ENCODE measurements at places on chromosomes 5 and 9.

DNA sequence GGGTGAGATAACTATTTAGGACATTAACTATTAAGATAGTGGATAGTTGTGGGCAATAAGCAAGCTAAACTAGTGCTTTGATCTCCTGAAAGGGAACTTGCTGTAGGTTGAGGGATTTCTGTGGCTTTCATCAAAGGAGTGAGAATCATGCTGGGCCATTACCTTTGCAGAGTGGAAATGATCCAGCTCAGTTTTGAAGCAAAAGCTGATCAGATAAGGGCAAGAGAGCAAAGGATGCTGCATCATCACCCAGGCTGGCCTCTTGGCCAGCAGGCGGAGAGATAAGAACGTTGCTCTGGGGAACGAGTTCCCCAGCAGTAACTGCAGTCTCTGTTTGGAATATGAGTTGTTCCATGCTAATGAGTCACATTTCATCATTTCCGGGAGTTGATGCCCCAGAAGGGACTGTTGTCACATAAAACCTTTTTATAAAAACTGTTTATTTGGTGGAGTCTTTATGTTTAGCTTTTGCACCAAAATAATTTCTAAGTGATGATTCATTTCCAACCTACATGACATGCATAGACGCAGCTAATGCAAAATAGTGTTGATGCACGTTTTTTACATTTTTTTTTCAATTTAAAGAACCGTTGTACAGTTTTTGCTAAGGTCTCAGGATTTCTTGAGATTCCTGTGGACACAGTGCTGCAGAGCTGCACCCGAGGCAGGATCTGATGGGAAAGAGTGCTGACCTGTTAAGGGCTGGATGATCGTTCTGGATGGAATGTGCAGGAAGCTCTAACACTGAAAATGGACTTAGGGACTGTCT is 99.3 kb downstream of the ACTBL2 start:
- no peak for DNase-seq

DNA sequence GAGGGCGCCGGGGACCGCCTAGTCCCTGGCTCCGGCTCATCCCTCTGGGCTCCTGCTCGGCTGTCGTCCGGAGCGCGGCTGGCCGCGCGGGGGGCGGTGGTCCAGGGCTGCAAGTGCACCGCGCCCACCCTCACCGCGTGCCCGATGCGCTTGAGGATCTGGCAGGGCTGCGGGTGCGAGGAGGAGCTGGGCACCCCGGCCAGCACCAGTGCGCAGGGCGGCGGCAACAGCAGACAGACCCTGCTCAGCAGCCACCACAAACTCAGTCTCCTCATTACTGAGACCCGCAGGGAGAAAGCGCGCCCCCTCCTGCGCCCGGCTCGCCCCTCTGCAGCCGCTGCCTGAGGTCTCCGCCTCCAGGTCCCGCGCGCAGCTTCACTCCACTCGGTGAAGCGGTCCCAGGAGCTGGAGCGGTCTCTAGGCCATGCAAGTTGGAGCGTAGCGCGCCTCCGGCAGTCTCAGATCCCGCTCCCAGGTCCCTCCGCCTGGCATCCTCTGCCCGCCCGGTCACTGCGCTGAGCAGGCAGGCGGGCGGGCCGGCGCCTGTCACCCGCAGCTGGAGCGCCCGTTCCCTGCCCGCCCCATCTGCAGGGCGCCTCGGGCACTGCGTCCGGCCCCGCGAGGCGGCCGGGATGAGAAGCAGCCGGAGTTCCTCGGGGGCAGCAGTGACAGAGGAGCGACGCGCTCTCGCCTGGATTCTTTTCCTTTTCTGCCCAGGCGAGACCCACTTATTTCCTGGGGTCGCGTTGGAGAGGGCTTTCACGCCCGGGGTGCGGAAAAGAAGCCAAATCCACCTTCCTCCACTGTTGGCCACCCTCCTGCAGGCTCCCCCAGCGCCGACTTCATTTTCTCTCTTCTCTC is 512 bp downstream of the GRIN3A start:
- peak; percentile 81 for DNase-seq

- DNase-seq: no peak
These were observed 41.4 kb downstream of the UBAP1 start for GRCh38 chr9:34220218-34220617.

- DNase-seq: no peak
These were observed 36.9 kb upstream of the TESK1 start for GRCh38 chr9:35568196-35568595.

GRCh38 chr9:136977223-136977622 is at the start of gene PTGDS:
Gene PTGDS (plus strand): TSS chr9:136977504. CDS start chr9:136977579, 75 bp downstream.
- DNase-seq: no peak

DNA sequence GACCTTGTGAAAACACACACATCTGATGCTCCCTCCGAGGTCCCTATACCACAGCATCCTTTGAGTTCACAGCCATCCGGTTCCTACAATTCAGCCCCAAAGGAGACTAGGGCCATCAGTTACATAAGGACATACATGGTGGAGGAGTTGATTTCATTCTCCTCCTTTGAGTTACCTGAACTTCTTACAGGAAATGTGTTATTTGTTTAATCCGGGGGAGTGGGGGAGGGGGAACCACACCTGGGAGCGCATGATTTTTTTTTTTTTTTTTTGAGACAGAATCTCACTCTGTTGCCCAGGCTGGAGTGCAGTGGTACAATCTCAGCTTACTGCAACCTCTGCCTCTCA is 30.7 kb downstream of the SEMA4D start:
- DNase-seq: no peak

- DNase-seq: peak; percentile 90
These were observed 52.8 kb downstream of the IRF1 start for GRCh38 chr5:132437604-132438266.

- no peak for DNase-seq
These were observed 18.6 kb downstream of the PRDM6 start for GRCh38 chr5:123107343-123108244.

- no peak for DNase-seq
These were observed 98.2 kb downstream of the MARCHF3 start for GRCh38 chr5:126931963-126932660.

- DNase-seq: no peak
These were observed 24.3 kb upstream of the F2R start for GRCh38 chr5:76691467-76692273.

DNA sequence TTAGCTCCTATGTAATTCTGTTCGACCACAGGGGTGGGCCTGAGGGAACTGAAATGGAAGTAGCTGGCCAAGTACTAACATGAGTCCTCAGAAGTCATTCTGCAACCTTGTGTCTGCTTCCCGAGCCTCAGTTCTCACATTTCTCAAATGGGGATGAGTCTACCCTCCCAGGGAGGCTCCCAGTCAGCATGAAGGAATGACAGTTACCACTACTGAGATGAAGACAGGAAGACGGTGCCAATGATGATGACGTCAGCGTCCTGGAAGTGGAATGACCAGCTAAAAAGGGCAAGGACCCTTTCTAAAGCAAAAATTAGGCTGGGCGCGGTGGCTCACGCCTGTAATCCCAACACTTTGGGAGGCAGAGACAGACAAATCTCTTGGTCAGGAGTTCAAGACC is 6.8 kb downstream of the PIP5KL1 start:
- no peak for DNase-seq

DNA sequence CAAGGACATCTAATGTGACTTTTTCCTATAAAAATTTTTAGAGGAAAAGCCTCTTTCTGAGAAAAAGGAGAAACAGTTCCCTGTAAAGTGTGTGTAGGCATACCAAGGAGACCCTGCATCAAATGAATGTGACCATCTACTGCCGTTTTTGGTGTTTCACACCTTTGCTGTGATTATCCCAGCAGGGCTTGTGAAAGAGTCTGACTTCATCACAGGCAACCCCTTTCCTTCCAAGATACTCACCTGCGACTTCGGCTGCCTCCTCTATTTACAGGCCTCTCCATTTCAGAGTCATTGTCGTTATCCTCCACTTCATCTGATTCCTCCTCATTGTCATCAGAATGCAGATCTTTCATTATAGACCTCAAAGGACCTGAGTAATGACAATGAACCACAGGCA is 259.1 kb downstream of the MLLT3 start:
- no peak for DNase-seq

GRCh38 chr9:135216791-135217441 is 129.4 kb downstream of the OLFM1 start:
- no peak for DNase-seq

GRCh38 chr5:151699071-151699901 is 12.6 kb upstream of the SPARC start:
- peak; percentile 91 for DNase-seq

- no peak for DNase-seq
These were observed 4.4 kb upstream of the RAPGEF1 start for GRCh38 chr9:131744171-131744719.

GRCh38 chr9:127142931-127143464 is 20.6 kb upstream of the ANGPTL2 start:
- no peak for DNase-seq

DNA sequence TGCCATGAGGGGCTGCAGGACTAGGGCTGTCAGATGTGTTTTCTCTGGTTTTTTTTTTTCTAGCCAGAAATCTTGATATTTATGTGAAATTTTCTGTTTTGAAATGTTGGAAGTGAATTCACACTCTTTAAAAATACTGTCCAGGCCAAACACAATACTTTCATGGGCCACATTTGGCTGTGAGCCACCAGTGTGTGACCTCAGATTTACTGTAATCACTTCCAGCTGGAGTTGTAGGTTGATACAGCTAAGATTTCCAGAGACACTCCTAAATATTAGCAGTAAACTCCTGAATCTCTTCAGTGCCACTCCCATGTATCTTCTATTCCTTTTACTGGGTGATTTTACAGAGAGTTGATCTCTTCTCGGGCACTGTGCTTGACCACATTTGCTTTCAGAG is 92.2 kb upstream of the CKMT2 start:
- no peak for DNase-seq

DNA sequence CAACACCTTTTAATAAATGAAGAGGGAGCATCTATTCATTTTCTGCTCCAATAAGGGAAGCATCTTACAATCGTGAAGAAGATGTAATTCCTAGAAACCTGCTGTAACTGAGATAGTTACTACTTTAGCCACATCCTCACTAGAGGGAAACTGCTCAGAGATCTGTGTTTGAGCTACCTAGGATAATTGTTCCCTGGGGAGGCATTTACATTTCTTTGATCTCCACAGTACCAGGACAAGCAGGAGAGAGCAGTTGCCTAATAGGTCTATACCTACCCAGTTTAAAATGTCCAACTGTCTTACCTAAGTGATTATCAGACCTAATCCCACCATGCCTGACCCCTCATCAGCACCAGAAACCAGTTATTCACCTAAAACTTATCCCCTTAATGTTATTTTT is 196.9 kb downstream of the TUSC1 start:
- no peak for DNase-seq

DNA sequence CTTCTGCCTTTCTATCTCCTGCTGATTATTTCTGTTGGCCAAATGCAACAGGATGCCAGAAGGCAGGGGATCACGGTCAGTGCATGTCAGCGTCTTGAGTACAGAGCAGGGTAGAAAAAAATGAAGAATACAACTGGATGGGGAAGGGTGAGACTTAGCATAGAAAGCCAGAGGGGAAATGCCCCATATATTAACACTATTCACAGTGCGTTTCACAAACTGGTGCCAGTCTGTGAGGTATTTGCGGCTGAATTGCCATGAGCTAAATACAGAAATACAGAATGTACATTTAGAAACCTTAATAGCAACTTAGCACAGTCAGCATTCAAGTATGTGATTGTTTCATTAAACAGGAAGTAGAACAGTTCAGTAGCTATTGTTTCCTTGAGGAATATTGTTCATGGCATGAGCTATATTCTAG is 31.0 kb upstream of the SLC1A3 start:
- no peak for DNase-seq

- no peak for DNase-seq
These were observed 28.5 kb upstream of the PLPPR1 start for GRCh38 chr9:100999906-101000544.

DNA sequence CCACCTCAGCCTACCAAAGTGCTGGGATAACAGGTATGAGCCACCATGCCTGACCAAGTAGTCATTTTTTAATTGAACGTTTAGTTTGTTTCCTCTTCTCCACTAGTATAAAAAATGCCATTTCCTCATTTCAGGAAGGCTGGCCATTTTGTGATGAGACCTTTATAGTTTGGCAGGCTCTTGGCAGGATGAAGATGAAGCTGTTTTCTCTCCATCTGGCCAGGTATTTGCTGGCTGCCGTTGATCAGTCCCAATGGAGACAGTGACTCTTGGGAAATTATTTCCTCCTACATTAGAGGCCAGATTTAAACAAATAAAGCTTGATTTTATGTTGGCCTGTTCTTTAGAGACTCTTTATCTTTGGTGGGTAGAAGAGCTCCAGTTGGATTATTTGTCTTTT is 199.0 kb downstream of the ARHGAP26 start:
- DNase-seq: no peak

GRCh38 chr5:142053426-142054151 is 40.8 kb upstream of the GNPDA1 start:
- no peak for DNase-seq

DNA sequence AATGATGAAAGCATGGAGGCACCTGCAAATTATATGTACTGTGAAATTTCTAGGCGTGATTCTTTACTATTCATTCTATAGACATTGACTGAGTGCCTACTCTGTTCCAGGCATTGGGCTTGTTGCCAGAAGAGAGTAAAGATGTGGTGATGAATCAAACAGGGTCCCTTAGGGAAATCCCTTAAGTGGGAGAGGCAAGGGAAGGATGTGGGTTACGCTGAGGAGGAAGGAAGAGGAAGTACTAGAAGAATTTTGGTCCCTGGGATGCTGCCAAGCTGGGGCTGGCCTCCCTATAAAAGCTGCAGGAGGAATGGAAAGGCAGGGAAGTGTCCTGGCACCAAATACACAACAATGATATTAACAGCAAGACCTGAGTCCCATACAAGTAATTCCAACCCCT is 76.7 kb upstream of the SPOCK1 start:
- no peak for DNase-seq

DNA sequence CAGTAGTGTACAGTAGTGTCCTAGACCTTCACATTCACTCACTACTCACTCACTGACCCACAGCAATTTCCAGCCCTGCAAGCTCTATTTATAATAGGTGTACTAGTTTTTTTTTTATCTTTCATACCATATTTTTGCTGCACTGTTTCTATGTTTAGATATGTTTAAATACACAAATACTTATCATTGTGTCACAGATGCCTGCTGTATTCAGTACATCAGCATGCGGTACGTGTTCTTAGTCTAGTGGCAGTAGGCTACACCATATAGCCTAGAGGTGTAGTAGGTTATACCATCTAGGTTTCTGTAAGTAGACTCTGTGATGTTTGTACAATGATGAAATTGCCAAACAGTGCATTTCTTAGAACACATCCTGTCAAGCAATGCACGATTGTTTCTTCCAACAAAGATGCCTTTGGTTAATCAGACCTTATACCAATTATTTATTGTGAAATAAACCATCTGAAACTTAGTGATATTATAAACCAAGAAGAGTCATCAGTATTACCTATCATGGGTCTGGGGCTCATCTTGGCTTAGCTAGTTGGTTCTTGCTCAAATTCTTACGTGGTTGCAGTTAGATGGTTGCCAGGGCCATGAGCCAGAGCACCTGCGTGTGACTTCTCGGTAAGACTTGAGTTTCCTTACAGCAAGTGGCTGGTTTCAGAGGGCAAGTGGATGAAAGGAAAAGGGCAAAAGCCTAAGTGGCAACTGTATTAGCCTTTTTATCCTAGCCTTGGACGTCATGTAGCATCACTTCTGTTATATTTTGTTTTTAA is 41.1 kb downstream of the ERBIN start:
- no peak for DNase-seq

Measured in osteocyte (in vitro differentiated cells).